ENCODE measurements at places on chromosomes 5 and 9.
A peak's percentile ranks its signal among the peaks of the same experiment; 100 is the strongest.

DNA sequence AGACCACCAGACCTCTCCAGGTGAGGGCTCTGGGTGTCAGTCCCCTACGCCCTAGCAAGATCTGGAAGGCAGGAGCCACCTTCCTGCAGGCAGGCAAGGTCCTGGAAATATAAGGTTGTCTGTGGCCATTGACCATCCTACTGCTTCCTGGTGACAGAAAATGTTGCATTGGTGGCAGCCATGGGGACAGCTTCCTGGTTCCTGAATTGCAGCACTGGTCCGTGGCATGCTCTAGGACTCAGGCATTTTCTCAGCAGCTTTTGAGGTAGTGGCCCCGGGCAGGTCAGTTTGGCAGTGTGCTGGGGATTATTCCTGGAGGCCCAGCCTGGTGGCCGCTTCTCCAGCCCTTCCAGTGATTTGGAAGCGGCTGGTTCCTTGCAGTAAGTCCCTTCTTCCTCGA, 36.6 kb upstream of the KCNMB1 start:
- no peak for DNase-seq

- DNase-seq = no peak
Measured at GRCh38 chr9:133932181-133932580, 59.9 kb downstream of the VAV2 start.

- DNase-seq = no peak
Measured at GRCh38 chr9:89467278-89467625, 30.7 kb downstream of the SEMA4D start.

DNA sequence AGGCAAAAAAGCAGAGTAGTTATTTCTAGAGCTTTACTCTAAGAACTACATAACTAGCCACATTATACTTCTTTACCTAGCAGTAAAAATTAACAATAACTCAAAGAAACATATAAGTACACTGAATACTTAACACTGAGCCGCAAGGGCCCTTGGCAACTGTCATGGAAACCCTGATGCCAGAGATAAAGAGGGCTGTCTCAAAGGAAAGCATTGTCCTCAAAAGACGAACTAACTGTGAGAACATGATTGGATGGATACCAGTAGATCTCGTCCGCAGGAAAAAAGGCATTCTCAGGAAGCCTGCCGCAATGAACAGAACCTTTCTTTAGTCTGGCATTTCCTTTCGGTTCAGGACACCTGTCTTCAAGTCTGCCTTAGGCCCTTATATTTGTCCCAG, 379.0 kb upstream of the SLC30A5 start:
- DNase-seq = no peak

GRCh38 chr9:32524892-32525708, 896 bp downstream of the RIGI start:
- DNase-seq = peak; percentile 13

DNA sequence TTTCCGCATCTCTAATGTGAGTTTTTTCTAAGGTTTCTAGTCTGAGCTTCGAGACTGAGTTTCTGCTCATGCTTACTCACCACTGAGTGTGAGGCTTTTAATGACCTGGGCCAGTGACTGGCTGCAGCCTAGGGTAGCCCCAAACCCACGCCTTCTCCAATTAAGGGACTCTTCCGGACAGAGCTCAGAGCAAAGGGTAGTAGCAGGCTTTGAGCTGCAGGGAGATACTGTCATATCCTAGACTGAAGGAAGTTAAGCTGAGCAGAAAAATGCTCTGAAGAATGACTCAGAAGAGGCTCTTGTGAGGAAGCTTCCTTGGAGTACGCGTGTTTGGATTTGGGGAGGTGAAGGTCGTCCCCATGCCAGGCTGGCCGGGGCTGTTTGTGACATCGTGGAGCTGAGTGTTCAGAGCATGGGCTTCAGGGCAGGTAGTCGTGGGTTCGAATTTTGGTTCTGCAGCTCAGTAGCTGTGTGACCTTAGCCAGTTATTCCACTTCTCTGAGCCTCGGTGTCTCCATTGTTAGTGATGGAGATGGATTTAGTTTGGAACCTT, 3.5 kb downstream of the USP20 start:
- DNase-seq = peak; percentile 100

GRCh38 chr9:70607926-70608325, 193.5 kb upstream of the KLF9 start:
- no peak for DNase-seq

- no peak for DNase-seq
Measured at GRCh38 chr5:127754259-127754658, 51.1 kb downstream of the CCDC192 start.

GRCh38 chr5:2013301-2014057, 130.8 kb upstream of the IRX4 start:
- no peak for DNase-seq
